Mesenteric fat pad (tissue), 1 donor: ENCODE measurements at places on chromosomes 11 and 22.
A peak's percentile ranks its signal among the peaks of the same experiment; 100 is the strongest.

GRCh38 chr11:12817681-12818332, 143.6 kb downstream of the TEAD1 start:
- no peak for DNase-seq

DNA sequence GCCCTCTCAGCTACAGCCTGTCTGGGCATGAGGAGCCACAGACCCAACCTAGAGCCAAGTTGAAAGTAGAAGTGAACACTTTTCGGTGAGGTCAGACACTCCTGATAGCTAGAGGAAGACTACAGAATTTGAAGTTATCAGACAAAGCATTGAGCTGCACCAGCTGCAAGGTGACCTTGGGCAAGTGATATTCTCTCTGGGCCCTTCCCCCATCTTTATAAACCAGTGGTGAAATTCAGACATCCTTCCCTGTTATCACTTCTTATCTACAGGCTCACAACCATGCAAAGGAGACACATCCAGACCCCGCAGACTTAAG, 8.0 kb upstream of the PMM1 start:
- DNase-seq: no peak

- DNase-seq: no peak
These were observed 10.7 kb downstream of the VSIG10L2 start for GRCh38 chr11:125956391-125957134.

DNA sequence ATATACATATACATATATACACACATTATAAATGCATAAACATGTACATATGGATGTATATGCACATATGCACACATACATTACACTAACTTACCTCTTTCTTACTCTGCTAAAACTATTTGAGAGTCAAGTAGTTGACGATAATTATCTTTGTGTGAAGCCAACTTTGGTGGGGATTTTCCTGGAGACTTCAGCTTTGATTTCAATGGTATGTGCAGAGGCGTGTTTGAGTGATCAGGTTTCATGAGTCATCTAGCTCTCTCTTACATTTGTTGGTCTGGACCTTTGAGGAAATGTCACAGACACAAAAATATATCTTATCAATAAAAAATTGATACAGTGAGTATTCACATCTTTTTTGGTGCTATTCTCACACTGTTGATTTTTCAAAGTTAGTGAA, 769.1 kb upstream of the LUZP2 start:
- no peak for DNase-seq

DNA sequence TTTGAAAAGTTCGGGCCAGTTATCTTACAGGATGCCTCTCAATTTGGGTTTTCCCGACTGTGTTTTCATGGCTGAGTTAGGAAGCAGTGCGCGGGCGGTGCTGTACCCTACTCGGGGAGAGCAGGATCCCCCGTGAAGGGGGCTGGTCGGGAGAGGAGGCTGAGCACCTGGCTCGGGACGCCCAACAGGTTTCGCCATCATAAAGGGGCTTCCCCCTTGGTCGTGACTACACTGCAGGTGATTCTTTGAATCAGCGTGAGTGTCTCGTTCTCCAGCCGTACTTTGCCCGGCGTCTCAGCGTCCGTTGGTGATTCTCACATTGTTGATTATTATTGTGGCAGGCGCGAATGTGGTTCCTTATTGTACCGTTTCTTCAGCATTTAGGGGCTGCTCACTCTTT, 46.6 kb downstream of the ST14 start:
- DNase-seq: peak; percentile 49

DNA sequence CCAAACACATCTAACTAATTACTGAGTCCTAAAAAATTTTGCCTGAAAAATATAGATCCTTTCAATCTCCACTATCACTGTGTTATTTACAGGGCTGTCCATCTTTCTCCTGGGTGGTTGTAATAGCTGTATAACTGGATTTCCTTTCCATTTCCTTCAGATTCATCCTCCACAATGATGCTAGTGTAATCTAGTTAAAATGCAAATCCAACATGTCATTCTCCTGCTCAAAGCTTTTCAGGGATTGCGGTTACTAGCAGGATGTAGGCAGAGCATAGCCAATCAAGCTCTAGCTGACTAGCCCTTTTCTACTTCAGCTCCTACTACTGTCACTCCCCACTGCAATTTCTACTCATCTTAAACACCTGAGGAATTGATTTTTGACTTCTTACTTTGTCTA, 283.0 kb downstream of the RAB38 start:
- no peak for DNase-seq

DNA sequence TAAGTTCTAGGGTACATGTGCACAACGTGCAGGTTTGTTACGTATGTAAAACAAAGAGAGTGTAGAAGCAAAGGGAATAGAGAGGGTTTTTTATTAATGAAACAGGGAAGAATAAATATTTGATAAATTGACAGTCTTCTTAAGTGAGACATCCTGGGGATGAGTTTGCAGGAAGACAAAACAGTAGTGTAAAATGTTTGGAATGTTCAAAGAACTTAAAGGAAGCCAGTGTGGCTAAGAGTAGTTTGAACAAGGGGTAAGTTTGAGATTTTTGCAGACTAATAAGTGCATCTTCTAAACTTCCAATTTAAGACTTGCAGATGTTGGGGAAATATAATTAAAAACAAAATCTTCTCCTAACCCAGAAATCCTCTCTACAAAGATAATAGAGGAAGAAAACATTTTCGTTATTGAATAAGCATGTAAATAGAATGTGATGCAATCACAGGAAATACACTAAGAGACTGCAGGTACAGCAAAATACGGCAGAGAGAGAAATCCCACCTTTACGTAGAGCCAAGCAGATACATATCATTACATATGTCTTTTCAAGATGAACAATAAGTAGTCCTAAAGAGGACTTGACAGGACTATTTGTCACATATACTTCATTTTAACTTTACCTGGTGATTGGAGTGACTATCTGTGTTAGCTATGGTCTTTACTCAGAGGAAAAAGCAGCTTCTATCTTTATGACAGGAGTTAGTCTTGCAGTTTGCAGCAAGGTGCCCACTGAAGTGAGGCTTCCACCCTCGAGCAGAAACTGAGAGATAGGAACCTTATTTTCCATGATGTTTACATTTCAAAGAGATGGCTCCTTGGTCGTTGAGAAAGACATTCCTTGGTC, 402.1 kb downstream of the CNTN5 start:
- DNase-seq: no peak
